Psoas muscle (tissue), 8 donors: ENCODE measurements at places on chromosomes 7 and 10. TPM values are rescaled to one million over a fixed set of nuclear protein-coding genes. Genes with fewer than 3 reads are reported as not detected.

DNA sequence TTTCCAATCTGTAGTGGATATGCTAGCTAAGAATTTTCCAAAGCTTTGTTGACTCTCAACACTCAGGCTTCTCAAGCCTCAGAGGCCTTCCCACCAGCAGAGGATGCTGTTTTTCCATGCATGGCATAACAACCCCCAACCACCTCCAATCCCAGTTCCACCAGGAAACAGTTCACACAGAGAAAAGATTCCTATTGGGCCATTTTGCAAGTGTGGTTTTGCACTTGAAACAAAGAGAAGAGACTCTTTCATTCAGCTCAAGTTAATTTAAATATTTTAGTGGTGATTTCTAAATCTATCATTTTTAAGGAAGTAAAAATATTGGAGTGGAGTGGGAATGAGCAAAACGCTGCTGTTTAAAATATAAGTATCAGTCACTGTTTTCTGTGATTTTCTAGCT, 105.6 kb upstream of the COL1A2 start:
- H3K27ac ChIP-seq, result no peak overlapping the region
- H3K27me3 ChIP-seq, result no peaks in the 10 kb centered on the region
- H3K4me1 ChIP-seq, result no peaks in the 10 kb centered on the region

- H3K36me3 ChIP-seq, result no peaks in the 10 kb centered on the region
- H3K4me3 ChIP-seq, result peak overlapping the region; percentile 25
- peak; percentile 45 for DNase-seq
Measured at GRCh38 chr10:8035006-8035640, 19.4 kb upstream of the GATA3 start.

COL17A1 gene
- 0.01 TPM for polyA plus RNA-seq

NUTM2A gene
- 1.4 TPM for polyA plus RNA-seq

DNA sequence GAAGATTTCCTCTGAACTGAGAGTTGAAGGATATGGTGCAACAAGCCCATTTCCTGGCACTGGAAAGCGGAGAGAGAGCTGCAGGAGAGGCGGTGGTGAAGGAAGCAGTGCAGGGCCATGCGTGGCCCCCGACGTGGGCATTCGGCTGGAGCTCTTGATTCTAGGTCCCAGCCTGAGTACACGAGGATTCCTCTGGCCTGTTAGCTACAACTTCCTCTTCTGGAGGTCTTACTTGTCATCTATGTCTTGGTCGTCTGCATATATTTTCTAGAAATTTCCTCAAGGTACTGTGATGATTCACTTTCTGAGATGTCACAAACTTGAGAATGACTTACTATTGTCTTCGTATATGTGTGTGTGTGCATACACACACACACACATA, 59.2 kb upstream of the JAZF1 start:
- H3K36me3 ChIP-seq, result no peaks in the 10 kb centered on the region
- DNase-seq, result no peak
- H3K4me1 ChIP-seq, result no peaks in the 10 kb centered on the region

LRIT1 gene
- polyA plus RNA-seq, result not detected

DNA sequence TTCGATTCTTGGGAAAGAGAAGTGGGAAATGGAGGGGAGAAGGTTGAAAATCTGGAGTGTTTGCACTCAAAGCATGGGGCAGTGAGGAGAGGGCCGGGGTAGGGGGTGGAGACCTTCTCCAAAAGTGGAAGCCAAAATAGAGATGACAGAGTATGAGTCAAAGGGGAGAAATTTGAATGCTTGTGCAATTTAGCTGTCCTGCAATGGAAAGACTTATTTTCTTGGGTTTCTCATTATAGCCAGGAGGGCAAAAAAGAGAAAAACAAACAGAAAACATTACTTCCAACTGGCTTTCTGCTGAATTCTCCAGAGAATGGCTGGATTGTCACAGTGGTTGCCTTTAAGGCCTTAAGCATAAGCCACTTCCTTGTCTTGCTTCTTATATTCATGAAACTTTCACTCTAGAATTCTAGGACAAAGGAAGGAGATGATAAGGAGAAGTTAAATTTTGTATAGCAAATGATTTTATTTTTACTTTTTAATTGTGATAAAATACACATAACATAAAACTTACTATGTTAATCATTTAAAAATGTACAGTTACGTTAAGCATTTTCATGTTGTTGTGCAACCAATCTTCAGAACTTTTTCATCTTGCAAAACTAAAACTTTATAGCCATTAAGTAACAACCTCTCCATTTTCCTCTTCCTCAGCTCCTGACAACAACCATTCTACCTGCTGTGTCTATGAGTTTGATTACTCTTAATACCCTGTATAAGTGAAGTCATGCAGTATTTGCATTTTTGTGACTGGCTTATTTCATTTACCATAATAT, 100.2 kb downstream of the GPR85 start:
- H3K36me3 ChIP-seq, result no peaks in the 10 kb centered on the region
- H3K27me3 ChIP-seq, result no peaks in the 10 kb centered on the region
- DNase-seq, result no peak
- no peaks in the 10 kb centered on the region for H3K4me1 ChIP-seq
- H3K4me3 ChIP-seq, result no peak overlapping the region
- H3K27ac ChIP-seq, result no peak overlapping the region

SFTPA1 gene
- polyA plus RNA-seq, result not detected

SDK1 gene
- 0.58 TPM for polyA plus RNA-seq

GRCh38 chr10:21160116-21160515, 263.0 kb upstream of the NEBL start:
- no peaks in the 10 kb centered on the region for H3K4me1 ChIP-seq
- no peak overlapping the region for H3K27ac ChIP-seq
- no peak for DNase-seq
- H3K27me3 ChIP-seq, result no peaks in the 10 kb centered on the region
- no peak overlapping the region for H3K4me3 ChIP-seq

DNA sequence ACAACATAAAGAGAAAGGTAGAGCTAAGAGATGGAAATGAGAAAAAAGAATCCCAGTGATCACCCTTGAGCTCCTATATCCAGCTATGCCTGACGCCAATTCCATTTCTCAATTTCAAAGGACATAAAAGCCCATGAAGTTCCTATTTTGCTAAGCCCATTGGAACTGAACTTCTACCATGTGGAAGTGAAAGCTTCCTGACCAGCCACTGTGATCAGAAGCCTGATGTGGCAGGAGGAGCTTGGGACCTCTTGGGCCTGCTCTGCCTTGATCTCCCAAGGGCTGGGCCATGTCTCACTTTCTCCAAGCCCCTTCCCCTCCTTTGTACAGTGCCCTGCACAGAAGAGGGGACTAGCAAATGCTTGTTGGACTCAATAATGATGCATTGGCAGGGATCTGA, 52.7 kb downstream of the PRLHR start:
- no peak overlapping the region for H3K4me3 ChIP-seq
- no peak for DNase-seq
- H3K27ac ChIP-seq, result no peak overlapping the region
- H3K4me1 ChIP-seq, result no peaks in the 10 kb centered on the region

DNA sequence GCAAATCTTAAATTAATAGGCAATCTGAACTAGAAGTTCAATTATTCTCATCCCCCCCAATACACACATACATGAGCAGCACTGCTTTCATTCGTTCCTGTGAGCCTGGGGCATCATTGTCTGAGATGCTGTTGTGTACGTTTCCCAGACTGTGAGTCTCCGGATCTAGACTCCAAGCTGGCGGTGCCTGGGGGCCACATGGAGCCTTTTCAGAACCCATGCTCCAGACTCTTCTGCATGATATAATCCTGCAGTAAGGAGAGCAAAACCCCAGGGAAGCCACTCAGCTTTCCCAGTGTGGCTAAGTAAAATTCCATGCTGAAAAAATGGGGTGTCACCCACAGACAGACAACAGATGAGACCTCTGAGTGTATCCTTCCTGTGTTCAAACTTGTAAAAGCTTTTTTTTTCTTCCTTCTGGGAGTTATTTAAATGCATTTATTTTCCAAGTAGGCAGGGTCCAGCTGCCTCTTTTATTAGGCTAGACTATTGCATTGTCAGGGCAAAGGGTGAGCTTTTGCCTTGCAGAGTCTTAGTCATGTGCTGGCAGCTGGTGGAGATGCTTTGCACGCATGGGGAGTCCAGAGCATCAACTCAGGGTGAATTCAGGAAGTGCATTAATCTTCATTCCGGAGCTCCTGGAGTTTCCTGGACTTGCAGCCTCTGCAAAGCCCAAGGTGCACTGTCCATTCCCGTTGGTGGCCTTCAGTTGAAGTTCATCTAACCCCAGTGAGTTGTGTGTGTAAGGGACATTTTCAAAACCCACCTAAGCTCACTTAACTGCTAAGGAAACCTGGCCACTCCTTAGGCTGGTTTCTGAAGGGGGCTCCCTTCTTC, 185.7 kb upstream of the ADO start:
- no peaks in the 10 kb centered on the region for H3K36me3 ChIP-seq
- H3K4me1 ChIP-seq, result no peaks in the 10 kb centered on the region
- H3K4me3 ChIP-seq, result no peak overlapping the region
- no peak overlapping the region for H3K27ac ChIP-seq

TWIST1 gene
- 0.27 TPM for polyA plus RNA-seq

CNTNAP2 gene
- polyA plus RNA-seq, result not detected

NOBOX gene
- polyA plus RNA-seq, result not detected

DNA sequence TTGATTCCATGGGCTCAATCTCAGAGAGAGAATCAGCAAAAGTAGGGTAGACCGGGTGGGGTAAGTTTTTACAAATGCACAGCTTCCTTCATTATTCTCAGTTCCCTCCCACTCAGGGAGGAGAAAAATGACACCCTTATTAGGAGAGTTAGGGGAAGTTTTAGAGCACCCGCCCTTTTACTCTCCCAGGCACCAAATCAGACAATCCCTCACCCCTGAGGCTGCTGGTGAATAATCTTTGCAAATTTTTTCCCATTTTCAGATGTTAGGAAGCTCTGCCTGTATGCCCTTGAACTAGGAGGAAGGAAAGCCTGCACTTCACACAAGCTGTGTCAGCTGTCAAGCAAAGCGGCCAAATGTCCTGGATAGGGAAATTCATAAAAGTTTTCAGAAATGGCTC, 834.9 kb downstream of the GRID1 start:
- no peak for DNase-seq
- no peaks in the 10 kb centered on the region for H3K27me3 ChIP-seq
- H3K4me3 ChIP-seq, result no peak overlapping the region
- no peak overlapping the region for H3K27ac ChIP-seq
- H3K36me3 ChIP-seq, result no peaks in the 10 kb centered on the region
- no peaks in the 10 kb centered on the region for H3K4me1 ChIP-seq

- DNase-seq, result no peak
- H3K4me1 ChIP-seq, result no peaks in the 10 kb centered on the region
- peaks cover 2% of the 10 kb centered on the region for H3K27me3 ChIP-seq
Measured at GRCh38 chr7:83161899-83162401, 734 bp downstream of the PCLO start.

DNA sequence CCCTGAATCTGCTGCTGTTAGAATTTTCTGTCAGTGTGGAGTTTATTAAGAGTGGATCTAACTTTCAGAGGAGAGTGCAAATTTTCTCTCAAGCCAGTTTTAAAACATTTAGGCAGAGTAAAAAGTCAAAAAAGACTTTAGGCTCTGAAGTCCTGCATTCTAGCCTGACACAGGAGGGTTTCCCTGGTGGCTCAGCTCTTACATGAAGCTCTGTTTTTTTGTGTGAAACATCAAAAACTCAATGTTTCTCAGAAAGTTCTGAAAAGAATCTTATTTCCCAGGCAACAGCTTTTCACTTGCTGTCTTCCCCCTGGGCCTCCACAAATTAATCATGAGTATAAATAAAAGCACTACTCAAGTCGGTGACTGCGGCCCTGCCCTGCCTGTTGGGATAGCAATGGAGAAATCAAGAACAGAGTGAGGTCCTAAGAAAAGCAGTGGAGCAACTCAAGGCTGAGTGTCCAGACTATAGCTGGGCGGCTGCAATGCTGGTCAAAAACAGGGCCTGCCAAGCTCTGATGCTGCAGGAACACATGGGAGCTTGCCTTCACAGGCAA, 22.3 kb upstream of the WDR11 start:
- no peak overlapping the region for H3K4me3 ChIP-seq
- no peaks in the 10 kb centered on the region for H3K27me3 ChIP-seq
- no peaks in the 10 kb centered on the region for H3K4me1 ChIP-seq
- DNase-seq, result no peak

- H3K4me1 ChIP-seq, result peaks cover 66% of the 10 kb centered on the region
- no peak for DNase-seq
- H3K4me3 ChIP-seq, result no peak overlapping the region
- no peaks in the 10 kb centered on the region for H3K36me3 ChIP-seq
Measured at GRCh38 chr10:80413271-80413996, 5.1 kb downstream of the PRXL2A start.

- no peaks in the 10 kb centered on the region for H3K27me3 ChIP-seq
- H3K36me3 ChIP-seq, result no peaks in the 10 kb centered on the region
- DNase-seq, result no peak
- no peak overlapping the region for H3K4me3 ChIP-seq
- no peak overlapping the region for H3K27ac ChIP-seq
Measured at GRCh38 chr7:141097430-141097829, 23.6 kb downstream of the TMEM178B start.

- H3K36me3 ChIP-seq, result no peaks in the 10 kb centered on the region
- H3K4me1 ChIP-seq, result no peaks in the 10 kb centered on the region
- H3K27ac ChIP-seq, result no peak overlapping the region
Measured at GRCh38 chr7:88344956-88345832, 38.5 kb upstream of the STEAP4 start.

- H3K4me3 ChIP-seq, result no peak overlapping the region
- no peak for DNase-seq
- H3K27ac ChIP-seq, result no peak overlapping the region
- H3K27me3 ChIP-seq, result no peaks in the 10 kb centered on the region
- no peaks in the 10 kb centered on the region for H3K36me3 ChIP-seq
Measured at GRCh38 chr7:98810153-98810802, 59.5 kb downstream of the TMEM130 start.

GRCh38 chr10:725302-725701, 35.8 kb upstream of the DIP2C start:
- H3K27me3 ChIP-seq, result peaks cover 2% of the 10 kb centered on the region
- H3K4me3 ChIP-seq, result no peak overlapping the region
- no peaks in the 10 kb centered on the region for H3K36me3 ChIP-seq
- DNase-seq, result no peak

DNA sequence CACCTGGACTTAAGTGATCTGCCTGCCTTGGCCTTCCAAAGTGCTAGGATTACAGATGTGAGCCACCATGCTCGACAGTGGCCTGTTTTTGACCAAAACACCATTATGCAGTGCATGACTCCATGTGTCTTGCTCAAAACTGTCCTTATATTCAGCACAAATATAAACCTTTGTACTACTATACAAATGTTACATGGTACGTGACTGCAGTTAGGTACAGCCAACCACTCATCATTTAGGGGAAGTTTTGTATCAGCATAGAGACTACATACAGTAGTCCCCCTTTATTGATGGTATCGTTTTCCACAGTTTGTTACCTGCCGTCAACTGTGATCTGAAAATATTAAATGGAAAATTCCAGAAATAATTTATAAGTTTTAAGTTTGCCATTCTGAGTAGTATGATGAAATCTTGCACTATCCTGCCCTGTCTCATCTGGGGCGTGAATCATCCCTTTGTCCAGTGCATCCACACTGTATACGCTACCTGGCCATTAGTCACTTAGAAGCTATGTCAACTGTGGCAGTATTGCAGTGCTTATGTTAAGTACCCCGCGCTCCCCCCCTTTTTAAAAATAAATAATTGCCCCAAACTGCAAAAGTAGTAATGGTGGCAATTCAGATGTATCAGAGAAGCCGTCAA, 23.3 kb upstream of the ZNF282 start:
- H3K4me1 ChIP-seq, result no peaks in the 10 kb centered on the region
- no peak overlapping the region for H3K27ac ChIP-seq
- DNase-seq, result no peak
- H3K36me3 ChIP-seq, result peaks cover 12% of the 10 kb centered on the region

GET4 gene
- polyA plus RNA-seq, result 48.3 TPM
